Mucosa of descending colon (tissue), 3 donors: ENCODE measurements at places on chromosomes 16 and 17. TPM values are rescaled to one million over a fixed set of nuclear protein-coding genes. Genes with fewer than 3 reads are reported as not detected.

DNA sequence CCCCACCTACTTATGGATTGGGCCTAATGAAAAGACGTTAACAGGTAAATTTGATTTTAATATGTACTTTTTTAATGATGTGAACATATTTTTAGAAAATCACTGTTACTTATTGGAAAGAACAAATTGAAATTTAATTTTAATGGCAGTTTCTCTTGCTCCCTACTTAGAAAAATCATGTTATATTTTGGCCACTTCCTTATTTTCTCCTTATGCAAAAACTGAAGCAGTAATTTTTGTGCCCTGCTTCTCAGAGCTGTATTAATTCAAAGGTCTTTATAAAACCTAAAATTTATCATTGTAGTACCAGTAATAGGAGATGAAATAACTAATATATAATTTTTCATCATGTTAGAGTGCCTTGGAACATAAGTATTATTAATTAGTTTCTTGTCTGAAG, 2.8 kb downstream of the ZPBP2 start:
- DNase-seq = no peak

DNA sequence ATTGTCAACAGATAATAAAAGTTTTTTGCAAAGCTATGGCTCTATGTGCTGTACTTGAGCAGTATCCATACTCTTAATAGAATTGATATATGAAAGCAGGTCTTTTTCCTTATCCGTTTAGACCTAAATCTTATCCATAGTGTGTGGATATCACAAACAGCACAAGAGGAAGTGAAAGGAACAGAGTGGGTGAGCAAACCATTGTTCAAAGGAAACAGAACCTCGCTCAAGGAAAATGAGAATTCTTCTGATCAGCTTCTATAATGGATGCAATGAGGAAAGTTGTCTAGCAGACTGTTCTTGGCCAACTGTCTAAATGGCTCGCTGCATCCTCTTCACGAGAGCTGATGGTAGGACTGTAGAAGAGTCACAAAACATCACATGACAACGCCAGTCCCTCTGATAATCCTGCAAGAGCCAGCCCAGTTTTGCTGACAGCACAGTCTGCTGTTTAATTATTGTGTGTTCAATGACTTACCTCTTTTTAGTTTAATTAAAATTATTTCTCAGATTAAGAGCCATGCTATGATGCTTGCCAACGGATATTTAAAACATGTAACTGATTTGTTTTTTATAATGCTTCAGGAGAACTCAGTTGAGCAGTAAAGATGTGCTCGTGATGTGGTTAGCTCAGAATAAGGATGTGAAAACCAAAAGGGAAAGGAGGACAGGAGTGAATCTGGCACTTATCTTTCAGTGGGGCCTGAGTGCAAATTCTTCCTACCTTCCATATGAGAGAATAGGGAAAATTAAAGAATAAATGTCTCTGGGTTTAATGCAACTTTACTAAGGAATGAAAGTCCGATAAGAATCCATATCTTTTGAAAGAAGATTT, 38.5 kb downstream of the WWOX start:
- DNase-seq = no peak

Gene IL17C
- total RNA-seq = not detected

DNA sequence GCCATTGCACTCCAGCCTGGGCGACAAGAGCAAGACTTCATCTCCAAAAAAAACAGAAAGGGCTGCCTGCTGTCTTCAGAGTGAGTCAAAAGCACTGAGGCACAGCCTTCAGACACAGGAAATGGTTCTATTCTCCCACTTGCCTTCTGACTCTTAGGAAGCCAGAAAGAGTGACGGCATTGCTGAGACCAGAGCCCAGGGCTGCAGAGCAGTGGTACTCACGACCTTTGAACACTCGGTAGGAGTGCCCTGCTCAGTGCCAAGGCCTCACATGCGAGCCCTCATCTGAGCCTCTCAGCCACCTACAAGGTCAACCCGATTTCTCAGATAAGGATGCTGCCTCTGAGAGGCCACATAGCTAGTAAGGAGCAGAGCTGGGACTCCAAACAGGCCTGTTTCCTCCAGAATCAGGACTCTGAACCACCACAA, 3.5 kb upstream of the ITGAE start:
- DNase-seq = no peak

Gene PIRT
- 0.55 TPM for total RNA-seq

DNA sequence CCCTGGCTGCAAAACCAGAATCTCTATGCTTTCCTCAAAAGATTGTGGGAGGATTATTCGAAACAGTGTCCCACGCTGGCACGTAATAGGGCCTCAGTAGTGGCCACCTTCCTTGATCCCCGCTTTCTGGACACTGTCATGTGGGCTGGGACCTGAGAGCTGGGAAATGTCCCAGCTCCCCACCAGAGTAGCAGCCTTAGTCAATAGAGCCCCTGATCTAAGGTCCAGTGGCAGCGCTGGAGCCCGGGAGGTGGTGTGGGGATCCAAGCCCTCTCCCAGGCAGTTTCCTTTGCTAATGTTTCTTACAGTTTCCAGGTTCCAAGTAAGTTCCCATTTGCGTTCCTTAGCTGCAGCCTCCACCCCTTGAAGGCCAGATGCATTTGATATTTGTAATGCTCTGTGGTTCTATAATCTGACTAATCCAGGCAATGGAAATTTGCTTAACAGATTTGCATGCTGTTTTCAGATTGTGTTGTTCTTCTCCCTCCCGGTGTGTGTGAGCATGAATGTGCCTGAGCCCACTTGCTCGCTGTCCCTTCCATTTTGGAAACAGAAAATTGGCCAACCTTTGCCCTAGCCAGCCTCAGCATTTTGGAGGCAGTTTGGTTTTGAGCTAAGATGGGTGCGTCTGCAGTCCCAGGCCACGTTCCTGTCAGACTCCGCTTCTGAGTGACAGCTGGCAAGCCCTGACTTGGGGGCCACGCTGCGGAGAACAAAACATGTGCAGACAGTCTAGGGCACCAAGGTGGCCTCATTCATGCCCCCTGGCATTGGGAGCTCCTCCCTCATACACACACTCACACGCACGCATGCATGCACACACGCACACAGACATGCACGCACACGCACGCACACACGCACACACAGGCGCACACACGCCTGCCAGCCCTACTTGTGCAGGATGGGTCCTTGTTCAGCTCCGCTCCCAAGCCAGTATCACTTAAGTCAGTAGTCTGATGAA, 69.4 kb downstream of the CCDC182 start:
- no peak for DNase-seq

DNA sequence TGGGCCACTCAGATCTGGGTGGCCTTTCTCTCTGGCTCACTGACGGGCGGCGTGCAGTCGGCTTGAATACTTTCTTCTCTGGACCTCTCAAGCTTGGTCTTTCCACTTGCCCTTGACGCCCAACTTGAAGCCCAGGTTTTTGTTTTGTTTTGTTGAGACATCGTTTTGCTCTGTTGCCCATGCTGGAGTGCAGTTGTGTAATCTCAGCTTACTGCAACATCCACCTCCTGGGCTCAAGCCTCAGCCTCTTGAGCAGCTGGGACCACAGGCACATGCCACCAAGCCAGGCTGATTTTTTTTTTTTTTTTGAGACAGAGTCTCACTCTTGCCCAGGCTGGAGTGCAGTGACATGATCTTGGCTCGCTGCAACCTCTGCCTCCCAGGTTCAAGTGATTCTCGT, 22.7 kb upstream of the KIF19 start:
- DNase-seq = no peak
